Fibroblast of lung (primary cell): ENCODE measurements at places on chromosomes 6 and 20. TPM values are rescaled to one million over a fixed set of nuclear protein-coding genes. Genes with fewer than 3 reads are reported as not detected.
A peak's percentile ranks its signal among the peaks of the same experiment; 100 is the strongest.

GRCh38 chr6:36135053-36135731 is 4.9 kb downstream of the MAPK13 start:
- DNase-seq = no peak

DNA sequence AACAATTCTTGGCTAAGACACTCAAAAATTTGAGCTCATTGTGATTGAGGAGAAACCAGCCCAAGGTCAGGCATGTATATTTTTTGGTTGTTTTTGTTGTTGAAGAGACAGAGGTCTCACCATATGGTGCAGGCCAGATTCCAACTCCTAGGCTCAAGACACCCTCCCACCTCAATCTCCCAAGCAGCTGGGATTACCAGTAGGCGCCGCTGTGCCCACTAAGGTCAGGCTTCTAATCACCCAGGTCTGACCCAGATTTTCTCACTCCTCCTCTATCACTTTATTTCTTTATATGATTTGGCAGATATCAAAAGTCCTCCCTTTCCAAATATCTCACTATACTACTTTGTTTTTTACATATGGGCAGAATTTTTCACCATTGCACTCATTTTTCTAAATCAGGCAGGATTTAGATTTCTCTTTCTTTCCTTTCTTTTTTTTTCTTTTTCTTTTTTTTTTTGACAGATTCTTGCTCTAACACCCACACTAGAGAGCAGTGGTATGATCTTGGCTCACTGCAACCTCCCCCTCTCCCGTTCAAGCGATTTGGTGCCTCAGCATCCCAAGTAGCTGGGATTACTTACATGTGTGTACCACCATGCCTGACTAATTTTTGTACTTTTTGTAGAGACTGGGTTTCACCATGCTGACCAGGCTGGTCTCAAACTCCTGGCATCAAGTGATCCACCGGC is 1.7 kb upstream of the C6orf141 start:
- DNase-seq = no peak

GRCh38 chr20:21517566-21518277 is 3.9 kb upstream of the NKX2-2 start:
- DNase-seq = no peak

GRCh38 chr6:42522036-42522435 is 41.8 kb upstream of the UBR2 start:
- peak; percentile 72 for DNase-seq

DNA sequence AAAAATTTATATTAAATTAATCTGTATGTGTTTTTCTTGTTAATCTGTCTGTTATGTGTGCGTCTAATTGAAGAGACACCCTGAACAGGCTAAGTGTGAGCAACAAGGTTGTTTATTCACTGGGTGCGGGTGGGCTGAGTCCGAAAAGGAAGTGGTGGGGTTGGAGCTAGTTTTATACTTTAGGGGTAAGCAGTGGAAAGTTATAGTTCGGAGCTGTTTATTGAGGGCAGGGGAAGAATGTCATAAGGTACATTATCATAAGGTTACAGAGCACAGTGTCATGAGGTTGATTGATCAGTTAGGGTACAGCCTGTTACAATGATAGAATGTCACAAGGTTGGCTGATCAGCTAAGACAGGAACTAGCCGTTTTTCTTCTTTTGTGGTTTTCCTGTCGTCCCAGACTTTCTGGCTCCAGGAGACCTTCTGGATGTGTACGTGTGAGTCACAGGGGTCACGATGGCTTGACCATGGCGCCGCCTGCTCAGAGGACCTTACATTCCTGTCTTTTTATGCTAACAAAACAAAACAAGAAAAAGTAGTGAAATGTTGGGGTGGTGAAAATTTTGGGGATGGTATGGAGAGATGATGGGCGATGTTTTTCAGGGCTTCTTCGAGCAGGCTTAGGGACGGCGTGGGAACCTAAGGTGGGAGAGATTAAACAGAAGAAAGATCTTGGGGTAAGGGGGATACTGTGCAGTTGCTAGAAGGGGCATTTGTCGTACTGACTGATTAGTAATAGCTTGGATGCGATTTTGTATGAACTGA is 754.0 kb upstream of the ADGRB3 start:
- peak; percentile 44 for DNase-seq

DNA sequence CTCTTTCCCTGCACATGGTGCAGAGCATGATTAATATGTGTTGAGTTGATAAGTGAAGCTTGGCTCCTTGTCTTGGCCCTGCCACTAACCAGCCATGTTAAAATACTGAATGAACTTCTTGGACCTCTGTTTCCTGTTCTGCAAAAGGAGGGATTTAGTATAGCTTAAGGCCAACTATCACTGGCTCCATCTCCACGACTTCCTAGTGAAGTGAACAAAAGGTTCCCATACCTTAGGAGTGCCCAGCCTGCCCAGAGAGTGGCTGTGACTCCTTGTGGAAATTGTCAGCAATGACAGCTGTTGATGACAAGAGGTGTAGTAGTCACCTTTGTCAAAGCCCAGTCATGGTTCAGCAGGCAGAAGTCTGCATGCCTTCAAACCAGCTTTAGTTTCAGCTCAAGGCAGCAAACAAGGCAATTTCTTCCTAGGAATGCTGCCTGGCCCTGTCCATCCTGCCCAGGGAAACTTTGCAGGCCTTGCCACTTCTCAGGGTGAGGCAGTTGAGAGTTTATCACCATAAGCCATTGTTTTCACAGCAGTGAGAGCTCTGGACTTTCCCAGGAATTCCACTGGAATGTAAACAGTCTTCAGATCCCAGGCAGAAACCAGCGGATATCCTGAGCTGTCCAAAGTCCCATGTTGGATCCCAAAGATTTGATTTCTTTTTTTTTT is 169.7 kb upstream of the TNFAIP3 start:
- peak; percentile 44 for DNase-seq

Gene F13A1
- under 0.01 TPM in 1 of 2 replicates, not detected in the other for total RNA-seq
